ENCODE measurements at places on chromosomes 4 and X.

DNA sequence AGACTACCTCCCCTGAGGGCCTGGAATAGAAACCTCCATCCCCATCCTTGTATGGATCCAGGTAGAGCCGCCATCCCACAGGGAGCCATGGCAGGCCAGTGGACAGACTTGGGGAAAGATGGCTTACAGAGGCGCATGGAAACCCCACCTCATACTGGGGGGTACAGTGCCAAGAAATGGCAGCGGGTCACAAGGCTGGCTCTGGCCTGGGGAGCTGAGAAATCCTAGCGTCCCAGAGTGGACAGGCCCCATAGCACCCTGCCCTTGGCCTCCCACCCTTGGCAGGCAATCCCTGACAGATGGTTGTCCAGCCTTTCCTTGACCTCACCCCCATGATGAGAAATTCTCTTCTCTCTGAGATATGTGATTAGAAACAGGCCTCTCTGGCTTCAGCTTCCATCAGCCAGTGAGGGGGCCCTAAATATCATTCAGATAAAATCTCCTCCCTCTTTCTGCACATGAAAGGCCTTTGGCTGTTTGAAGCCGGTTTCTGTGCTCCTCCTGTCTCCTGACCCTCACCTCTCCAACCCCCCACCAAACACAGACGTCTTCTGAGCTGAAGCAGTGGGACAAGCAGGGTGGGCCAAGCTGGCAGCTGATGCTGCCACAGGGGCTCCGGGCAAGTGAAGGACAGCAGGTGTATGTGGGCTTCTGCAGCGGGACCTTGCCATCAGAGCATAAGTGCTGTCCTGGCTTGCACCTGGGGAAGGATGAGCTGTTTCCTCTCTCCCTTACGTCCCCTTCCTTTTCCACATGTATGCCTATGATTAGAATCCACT is 204.4 kb upstream of the MAMLD1 start:
- no peak for DNase-seq

DNA sequence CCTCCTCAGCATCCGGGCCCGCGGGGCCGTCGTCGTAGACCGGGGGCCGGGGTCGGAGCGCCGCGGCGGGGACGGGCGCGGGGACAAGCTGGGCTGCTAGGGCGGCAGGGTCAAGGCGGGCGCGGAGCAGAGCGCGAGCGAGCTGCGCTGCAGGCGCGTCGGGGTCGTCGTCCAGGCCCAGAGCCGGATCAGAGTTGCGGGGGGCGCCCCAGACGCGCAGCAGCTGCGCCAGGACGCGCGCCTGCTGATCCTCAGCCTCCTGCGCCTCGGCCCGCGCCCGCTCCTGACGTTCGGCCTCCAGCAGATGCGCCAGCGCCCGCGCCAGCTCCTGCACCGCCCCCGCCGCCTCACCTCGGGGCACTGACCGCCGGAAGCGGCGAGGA is 3.5 kb downstream of the PCSK1N start:
- DNase-seq: no peak

GRCh38 chr4:29467044-29467717 is 1253.0 kb upstream of the PCDH7 start:
- DNase-seq: no peak

GRCh38 chr4:139961344-139961946 is 192.5 kb downstream of the MAML3 start:
- DNase-seq: no peak

DNA sequence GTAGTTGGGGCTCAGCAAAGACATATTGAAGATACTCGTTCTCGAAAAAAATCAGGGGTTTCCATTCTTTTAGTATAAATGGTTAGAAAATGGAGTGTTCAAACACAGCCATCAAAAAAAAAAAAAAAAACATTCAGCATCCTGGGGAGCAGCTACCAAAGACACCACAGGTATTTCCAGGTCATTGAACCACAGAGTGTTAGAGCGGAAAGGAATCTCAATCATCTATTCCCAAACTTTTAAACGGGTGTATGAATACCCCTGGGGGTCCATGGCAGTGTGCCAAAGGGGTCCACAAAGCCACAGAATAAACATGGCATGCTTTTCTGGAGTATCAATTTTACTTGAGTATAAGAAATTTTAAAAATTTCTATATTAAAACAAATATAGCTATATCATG is 6.9 kb upstream of the FGF16 start:
- no peak for DNase-seq

All from AG04449 (cell line).